ENCODE measurements at places on chromosomes 1 and 21.

GRCh38 chr21:44521301-44521927, 18.6 kb downstream of the KRTAP10-1 start:
- DNase-seq = no peak

DNA sequence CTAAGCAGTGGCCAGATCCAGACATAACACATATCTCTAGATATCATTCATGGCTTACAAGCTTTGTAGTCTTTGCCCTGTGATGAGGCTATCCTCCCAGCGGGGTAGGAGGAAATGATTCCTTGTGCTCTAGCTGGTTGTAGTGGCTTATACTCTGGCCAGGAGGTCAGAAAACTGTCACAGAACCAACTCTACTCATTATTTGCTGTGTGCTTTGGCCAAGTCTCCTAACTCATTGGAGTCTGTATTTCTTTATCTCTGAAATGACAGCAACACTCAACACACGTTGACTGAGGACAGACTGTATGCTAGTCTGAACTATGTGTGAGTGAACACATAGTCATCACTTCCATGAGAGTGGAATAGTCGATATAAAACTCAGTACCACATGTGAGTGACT, 116.7 kb upstream of the F3 start:
- DNase-seq = no peak

DNA sequence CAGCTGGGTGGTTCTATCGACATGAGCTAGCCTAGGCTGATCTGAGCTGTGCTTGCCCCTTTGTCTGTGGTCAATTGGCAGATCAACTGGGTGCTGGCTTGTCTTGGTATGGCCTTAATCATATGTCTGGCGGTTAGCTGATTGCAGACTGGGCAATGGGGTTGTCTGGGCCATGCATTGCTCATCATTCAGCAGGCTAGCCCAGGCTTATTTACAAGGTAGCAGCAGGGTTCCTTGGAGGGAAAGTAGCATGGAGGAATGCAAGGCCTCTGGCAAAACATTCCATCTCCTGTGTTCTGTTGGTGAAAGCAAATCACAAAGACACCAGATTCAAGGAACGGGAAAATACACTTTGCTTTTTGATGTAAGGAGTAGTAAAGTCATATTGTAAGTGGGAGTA, 84.0 kb upstream of the IVNS1ABP start:
- DNase-seq = no peak

DNA sequence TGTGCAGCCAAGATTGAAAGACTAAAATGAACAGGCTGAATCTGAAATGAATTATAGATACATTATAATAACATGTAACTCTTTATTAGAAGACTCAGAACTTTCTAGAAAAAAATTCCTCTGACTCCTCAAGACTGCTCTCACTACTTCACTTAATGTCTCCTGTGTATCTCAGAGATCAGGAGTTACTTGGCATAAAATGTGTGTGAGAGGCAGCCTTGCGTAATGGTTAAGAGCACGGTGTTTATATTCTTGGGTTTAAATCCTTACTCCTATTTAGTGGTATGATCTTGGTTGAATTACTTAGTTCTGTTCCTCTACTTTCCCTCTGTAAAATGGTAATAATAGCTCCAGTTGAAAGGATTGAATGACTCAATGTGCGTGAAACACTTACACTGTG, 634.9 kb downstream of the LTN1 start:
- no peak for DNase-seq

DNA sequence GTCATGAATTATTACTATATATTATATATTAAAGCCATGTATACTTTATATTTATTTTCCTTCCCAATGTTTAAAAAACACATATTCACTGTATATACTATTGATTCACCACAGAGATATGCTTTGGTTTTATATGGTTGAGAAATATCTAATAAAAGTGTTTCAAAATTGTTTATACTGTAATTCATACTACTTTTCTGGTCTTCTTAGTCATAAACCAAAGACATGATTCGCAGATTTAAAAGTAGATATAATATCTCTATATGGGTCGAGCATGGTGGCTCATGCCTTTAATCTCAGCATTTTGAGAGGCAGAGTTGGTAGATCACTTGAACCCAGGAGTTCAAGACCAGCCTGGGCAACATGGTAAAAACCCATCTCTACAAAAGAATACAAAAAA, 738.4 kb downstream of the USP25 start:
- no peak for DNase-seq

DNA sequence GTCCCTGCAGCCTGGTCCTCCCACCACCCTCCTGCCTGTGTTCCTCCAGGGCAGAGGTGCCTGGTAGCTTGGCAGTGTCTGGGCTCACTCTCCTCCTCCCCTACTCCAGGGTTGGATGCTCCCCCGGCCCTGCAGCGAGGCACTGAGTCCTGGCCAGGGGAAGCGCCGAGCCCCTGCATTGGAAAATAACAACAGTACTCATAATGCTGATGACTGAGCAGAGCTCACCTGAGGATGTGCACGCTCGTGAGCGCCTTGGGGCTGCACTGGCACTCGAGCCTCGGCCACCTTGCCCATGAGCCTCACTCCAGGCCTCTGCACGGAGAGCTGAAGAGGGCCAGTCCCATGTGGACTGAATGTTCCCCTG, 6.0 kb upstream of the ACTRT2 start:
- no peak for DNase-seq

GRCh38 chr1:228245111-228245510, 37.3 kb downstream of the OBSCN start:
- DNase-seq = no peak

GRCh38 chr1:234737967-234738314, 128.0 kb upstream of the IRF2BP2 start:
- no peak for DNase-seq

DNA sequence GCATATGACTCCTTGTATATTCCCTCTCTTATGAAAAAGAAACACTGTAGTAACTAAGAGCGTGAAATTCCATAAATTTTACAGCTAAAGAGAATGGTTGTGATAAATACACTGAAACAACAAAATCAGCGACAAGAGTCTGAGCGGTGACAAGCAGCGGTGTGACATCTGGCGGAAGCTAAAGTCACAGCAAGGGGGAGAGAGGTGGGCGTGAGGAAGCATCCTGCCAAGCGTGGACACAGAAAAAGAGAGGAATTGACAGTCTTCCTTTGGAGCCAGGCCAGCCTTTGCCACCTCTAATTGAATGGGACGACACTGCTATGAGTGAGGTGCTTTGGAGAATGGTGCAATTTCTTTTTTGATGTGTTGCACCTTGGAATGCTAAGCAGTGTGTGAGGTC, 25.9 kb downstream of the PSMB2 start:
- no peak for DNase-seq

GRCh38 chr1:155961937-155962336, 16.4 kb downstream of the ARHGEF2 start:
- DNase-seq = no peak

DNA sequence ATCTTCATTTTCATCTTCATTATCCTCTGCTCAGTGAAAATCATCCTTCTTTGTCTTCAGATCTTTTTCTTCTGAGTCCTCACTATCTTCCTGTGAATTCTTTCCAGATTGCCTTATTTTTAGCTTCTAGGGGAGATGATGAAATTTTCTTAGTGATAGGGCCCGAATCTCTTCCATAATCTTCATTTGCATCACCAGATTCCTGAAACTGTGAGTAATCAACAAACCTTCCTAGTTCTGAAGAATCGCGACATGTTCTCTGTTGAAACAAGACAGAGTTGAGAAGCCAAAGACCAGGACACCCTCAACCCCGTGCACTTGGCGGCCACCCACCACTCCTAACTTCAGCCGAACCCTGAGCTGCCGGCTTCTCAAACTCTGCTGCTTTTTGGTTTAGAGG, 92.8 kb upstream of the CDC42BPA start:
- no peak for DNase-seq

DNA sequence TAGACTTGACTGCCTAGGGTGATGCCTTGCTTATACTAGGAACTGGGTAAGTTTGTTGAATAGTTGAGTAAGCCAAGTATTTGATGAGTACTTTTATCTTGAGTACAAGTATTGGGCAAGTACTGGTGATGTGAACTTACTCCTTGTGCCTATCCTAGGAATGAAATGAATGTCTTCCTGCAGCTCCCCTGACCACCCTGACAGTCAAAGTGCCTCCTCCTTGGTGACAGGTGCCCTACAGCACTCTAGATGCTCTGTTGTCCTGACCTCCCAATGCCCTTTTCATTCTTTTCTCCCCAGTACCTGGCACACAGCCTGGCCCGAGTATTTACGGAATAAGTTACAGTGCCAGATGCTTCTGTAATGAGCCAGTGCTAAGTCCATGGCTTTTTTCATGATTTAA, 25.5 kb downstream of the PCSK9 start:
- DNase-seq = no peak

GRCh38 chr1:148379697-148380096, 103.4 kb downstream of the PPIAL4G start:
- DNase-seq = no peak

GRCh38 chr1:74468982-74469603, 43.3 kb downstream of the LRRC53 start:
- DNase-seq = no peak

GRCh38 chr1:105243411-105243810, 1493.7 kb downstream of the AMY1C start:
- no peak for DNase-seq

- no peak for DNase-seq
Measured at GRCh38 chr1:151989211-151989862, 4.3 kb downstream of the S100A10 start.

DNA sequence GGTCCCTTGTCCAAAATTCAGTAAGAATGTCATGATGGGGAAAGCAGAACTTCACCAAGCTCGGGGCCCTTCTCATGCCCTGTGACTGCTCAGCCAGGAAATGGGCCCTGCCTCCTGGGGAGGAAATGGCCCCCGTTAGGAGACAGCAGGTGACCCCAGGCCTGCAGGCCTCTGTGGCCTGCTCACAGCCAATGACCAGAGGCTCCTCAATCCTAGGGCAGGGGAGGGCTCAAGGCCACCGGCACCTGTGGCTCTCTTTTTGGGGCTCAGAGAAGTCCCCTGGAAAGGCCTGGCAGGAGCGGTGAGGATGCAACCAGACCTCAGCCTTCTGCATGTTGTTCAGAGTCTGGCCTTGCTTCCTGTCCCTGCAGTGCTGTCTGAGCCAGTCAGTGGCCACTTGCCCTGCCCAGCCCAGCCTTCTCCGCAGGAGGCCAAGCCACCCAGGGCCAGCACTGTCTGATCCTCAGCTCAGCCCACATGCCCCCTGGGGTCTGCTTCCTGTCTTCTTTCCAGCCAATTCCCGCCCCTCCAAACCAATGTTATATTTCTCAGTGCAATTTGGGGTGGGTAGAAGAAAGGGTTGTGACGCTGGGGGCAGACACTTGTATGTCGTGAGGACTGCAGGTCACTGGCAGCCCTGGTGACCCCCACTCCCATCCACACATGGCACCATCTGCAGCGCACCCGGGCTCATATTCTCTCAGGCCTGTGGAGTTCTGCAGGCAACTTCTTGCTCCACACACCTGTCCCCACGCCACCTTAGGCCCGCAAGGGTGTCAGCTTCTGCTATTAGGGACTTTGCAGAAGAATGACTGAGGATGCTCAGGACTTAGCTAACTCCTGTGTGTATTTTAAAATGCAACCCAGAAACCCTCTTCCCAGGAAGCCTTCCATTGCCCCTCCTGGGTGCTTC, 83.6 kb downstream of the ITPKB start:
- DNase-seq = no peak

DNA sequence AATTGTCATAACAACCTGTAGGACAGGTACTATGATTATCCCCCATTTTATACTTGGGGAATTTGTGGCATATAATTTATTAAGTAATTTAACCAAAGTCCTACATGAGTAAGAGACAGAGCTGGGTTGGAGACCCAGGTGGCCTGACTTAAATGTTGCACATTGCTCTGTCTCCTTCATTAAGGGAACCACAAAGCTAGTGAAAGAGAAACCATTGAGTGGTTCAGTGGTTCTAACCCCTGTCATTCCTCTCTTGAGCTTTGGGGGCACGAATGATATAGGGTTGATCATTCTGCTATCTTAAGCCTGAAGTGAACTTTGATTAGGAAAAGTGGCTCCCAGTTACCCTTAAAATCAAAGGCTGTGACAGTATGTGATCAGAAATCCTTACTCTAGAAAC, 5.3 kb upstream of the MAP3K7CL start:
- DNase-seq = no peak

DNA sequence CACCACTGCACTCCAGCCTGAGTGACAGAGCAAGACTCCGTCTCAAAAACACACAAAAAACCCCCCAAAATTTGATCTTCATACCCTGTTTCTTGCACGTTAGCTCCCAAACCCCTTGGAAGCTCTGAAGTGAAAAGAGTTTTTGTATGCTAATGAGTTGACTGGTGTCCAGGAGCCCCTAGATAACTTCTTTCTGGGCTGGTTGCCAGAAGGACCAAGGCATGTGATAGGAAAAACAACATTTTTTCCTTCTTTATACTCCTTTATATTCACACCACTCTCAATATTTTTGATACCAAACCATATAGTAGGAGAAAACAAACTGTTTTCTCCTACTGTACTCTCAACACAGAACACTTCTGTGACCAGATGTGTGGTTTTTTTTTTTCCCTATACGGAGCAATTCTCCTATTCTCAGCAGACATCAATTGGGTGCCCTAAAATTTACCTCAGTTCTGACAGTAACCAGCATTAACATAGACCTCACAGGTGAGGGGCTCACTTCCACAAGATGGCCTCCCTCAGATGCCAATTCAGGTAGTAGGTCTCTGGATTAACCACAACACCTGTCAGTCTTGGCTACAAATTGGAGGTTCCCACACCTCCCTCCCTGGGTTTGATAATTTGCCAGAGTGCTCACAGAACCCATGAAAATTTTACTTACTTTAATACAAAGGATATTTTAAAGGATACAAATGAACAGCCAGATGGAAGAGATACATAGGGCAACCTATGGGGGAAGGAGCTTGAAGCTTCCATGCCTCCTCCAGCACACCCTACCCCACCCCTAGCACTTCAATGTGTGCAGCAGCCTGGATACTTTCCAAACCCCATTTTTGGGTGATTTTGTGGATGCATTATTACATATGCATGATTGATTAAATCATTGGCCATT, 25.6 kb downstream of the ZYG11B start:
- DNase-seq = no peak

- no peak for DNase-seq
Measured at GRCh38 chr1:100266741-100267140, 725 bp downstream of the RTCA start.

GRCh38 chr21:15140321-15141019, 75.7 kb upstream of the NRIP1 start:
- DNase-seq = no peak

DNA sequence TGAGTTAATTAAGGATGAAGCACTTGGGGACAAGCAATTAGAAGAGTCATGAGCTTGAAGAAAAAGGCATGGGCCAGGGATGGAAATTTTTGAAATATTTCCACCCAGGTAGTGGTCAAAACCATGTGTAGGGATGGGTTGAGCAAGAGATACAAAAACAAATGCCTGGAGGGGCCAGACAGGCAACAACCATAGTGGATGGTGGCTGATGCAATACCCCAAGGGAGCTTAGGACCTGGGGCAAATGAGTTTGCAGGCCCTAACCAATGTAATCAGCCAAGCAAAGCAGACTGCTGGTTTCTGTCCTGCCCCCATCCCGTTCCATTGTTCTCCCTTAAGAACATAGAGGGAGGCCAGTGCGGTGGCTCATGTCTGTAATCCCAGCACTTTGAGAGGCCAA, 119.1 kb upstream of the FGGY start:
- no peak for DNase-seq

- DNase-seq = no peak
Measured at GRCh38 chr1:230160957-230161771, 94.1 kb downstream of the GALNT2 start.

- DNase-seq = no peak
Measured at GRCh38 chr1:198245379-198245778, 88.6 kb downstream of the NEK7 start.

- no peak for DNase-seq
Measured at GRCh38 chr21:31317688-31318087, 26.4 kb downstream of the TIAM1 start.
